ENCODE measurements at places on chromosomes 5 and 9.

- no peak for DNase-seq
Observed at GRCh38 chr9:131258698-131259431, 17.4 kb downstream of the FAM78A start.

DNA sequence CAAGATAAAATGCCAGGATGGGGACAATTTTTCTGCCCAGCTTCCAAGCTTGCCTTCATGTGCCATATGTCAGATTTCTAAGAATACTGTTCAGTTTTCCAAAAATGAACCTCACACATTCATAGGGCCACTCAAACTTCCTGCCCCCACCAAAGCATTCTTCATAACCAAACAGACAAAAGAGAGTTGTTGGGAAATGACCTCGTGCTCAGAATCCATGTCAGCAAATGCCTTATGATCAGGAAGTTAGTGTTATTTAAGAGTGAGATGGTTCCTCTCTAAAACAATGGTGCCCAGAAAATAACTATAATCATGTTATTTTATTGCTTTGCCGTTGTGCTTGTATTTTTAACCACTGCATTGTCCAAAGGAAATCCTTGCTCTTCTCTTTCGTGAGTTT, 208.2 kb downstream of the ZNF608 start:
- no peak for DNase-seq

- no peak for DNase-seq
Observed at GRCh38 chr9:134431095-134431494, 104.8 kb downstream of the RXRA start.

- peak; percentile 67 for DNase-seq
Observed at GRCh38 chr5:103472830-103473229, 89.8 kb downstream of the NUDT12 start.

DNA sequence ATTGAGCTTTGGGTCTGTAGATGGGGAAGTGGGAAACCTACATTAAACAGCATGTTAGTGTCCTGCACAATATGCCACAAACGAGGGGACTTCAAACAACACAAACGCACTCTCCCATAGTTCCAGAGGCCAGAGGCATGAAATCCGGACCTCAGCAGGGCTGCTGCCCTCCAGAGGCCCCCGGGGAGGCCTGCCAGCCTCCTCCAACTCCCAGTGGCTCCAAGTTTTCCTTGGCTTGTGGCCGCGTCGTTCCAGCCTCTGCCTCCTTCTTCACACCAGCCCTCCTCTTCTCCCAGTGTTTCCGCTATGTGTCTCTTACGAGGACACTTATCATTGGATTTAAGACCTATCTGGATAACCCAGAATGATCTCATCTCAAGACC, 13.3 kb upstream of the COL5A1 start:
- DNase-seq = no peak

DNA sequence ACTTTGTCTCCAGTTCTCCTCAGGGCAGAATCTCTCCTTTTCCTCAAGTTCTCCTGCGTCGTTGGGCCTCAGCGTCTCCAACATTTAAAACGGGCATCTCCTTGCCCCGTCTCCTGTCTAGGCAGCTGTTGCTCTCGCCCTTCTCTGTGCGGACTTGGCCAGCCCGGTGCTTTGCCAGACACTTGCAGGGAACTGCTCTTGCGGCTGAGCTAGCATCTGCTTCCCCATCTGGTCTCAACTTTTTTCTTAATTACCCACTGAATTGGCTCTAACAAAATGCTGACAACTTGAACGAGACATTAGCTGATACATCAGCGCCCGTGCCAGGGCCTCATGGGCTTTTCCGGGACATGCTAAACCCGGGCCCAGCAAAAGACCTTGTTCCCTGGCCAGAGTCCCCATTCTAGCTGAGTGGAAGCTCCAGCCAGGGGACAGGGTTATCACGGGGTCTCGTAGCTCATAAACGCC, 25.1 kb downstream of the ZNF618 start:
- no peak for DNase-seq

DNA sequence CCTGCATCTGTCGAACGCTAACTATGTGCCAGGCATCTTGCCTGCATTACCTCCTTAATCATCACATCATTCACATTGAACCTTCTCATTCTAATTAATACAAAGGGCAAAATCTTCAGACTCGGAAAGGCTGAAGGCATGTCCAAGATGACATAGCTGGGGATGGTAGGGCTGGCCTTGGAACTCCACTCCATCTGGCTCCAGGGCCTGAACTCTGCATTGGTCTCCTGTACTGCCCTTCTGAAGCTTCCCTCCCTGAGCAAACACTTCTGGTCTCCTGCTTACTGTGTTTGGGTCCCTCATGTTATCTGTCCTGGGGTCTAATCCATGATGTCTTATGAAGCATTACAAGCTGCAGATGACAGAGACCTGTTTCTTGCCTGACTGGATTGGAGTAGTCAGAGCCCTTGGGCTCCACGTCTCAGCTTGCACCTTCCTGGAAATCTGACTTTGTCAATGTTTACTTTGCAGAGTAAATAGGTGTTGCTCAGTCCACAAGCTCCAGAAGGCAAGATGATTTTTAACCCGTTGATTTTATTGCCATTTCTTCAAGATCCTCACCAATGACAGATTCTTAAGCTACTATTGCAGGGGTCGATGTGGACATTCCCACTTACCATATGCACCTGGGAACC, 106.1 kb downstream of the GALNT10 start:
- peak; percentile 49 for DNase-seq

- no peak for DNase-seq
Observed at GRCh38 chr5:173486355-173487225, 129.9 kb downstream of the BOD1 start.

DNA sequence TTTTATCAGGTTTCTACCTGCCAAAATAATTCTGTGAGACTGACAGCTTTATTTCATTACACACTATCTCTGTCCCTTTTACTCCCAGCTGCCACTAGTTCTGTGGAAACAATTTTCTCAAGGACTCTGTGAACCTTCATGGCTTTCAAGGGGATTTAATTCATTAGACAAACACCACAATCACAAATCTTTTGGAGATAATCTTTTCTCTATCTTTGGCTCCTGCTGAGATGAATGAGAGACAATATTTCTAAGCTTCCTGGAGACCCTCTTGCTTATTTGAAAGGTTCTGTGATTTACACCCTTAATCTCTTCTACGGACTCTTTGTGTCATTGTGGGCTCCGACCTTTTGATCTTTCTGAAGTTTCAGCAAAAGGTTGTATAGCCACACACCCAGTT, 222.6 kb downstream of the PRDM9 start:
- no peak for DNase-seq

GRCh38 chr5:14569948-14570691, 11.5 kb upstream of the OTULINL start:
- no peak for DNase-seq

GRCh38 chr5:34002629-34003328, 5.1 kb downstream of the AMACR start:
- DNase-seq = no peak

DNA sequence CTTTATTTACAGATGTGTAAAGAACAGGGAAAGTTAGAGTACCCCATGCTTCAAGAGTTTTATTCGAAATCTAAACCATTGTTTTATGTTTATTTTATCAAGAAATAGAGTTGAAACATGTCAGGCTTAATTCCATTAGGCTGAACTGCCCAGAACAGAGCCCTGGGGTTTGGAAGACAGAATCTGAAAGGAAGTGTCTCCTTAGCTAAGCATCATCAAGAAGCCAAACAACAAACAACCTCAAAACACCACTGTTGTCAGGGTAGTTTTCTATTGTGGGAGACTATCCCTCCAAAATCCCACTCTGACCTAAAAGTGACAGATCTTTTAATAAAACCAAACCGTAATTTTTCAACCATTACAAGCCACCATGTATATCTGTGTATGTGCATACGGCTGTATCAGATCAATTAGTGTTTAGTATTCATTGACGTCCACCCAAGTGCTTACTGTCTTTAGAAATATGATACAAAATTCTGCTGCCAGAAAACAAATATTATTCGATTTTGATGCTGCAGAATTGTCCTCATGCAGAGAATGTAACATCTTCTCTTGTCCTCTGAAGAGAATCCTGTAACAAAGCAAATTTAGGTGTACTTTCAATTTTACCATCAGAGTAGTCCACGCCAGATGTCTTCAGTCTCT, 271.9 kb upstream of the TMEM161B start:
- no peak for DNase-seq

DNA sequence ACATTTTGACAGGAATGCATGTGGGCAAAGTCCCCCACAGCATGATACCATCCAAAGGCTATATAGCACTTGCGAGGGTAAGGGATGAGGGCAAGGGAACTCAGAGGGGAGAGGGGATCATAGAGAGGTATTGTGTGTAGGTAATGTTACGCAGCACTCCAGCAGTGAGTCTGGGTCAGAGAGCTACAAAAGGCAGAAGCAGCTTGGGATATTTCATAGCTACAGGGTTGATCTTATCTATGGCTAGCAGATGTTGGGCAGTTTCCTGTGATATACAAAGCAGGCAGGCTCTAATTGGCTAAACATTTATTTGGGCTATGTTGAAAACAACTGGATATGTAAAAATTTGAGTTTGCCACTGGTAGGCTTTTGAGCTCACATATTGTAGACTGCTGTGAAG, 17.8 kb upstream of the SLCO4C1 start:
- DNase-seq = no peak

- DNase-seq = peak; percentile 59
Observed at GRCh38 chr9:96169484-96169883, 132.5 kb downstream of the HSD17B3 start.

DNA sequence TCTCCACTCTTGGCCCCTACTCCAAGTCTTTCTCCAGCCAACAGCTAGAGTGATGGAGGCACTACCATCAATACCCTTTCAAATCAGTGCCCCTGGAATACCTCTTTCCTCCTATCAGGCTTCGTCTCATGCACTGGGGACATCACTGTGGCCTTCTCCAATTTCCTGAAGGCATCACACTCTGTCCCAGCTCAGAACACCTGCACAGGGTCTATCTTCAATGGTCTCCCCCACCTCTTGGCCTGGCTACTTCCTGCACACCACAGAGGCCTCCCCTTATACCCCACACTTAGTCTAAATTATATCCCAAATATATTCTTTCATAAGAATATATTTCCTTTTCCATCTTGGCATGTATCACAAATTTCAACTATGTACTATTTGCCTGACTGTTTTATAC, 34.5 kb downstream of the ECPAS start:
- DNase-seq = no peak

DNA sequence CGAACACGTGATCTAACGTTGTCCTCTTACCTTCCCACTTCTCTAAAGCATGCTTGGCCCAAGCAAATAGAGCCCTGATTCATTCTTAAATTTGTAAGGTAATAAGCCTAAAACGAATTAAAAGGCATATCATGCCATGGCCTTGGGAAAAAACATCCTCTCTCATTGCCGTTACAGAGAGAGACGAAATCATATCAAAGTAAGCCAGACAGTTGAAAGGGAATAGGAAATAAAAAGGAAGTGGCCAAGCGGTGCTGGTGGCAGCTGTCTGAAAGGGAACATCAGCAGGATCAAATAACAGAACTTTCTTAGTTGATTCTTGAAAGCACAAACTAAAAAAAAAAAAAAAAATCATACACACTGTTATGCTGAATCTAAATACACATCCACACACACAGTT, 49.1 kb upstream of the CDH6 start:
- no peak for DNase-seq

GRCh38 chr5:130171699-130172098, 267.4 kb downstream of the CHSY3 start:
- no peak for DNase-seq

GRCh38 chr9:79312686-79313421, 258.9 kb upstream of the TLE4 start:
- DNase-seq = no peak

- DNase-seq = no peak
Observed at GRCh38 chr5:1161108-1161832, 40.1 kb upstream of the SLC6A19 start.

DNA sequence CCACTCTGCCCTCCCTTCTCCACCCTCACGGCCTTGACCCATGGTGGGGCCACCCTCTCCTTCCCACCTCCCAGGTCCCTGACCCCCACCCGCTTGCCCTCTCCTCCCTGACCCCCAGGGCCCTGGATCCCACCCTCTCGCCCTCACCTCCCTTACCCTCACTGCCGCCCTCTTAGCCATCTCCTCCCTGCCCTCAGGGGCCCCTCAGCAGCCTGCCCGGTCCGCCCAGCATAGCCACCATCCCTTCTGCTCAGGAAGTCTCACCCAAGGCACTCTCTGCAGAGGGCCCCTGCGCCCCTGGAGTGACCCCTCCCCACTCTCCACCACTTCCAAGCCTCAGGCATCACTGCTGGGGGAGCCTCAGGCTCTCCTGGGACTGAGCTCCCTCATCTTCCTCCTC, 66.3 kb downstream of the MRPL36 start:
- no peak for DNase-seq

DNA sequence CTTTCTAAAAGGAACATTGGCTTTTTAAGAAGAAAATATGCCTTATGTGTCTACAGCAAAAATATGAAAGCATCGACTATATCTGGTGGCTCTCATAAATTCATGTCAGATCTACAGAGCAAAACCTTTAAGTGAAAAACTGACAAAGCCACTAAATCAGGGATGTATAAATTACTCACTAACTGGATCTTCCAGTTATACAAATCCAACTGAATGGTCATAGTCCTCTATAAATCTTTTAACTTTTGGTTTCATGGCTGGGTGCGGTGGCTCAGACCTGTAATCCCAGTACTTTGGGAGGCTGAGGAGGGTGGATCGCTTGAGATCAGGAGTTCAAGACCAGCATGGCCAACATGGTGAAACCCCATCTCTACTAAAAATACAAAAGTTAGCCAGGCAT, 29.2 kb upstream of the GZMA start:
- DNase-seq = no peak
